ENCODE measurements at places on chromosomes 7 and 10. TPM values are rescaled to one million over a fixed set of nuclear protein-coding genes. Genes with fewer than 3 reads are reported as not detected.

The HDAC9 gene
- 0.25 TPM for total RNA-seq

The HABP2 gene
- 0.10 TPM for total RNA-seq

The HMX2 gene
- 0.23 TPM for total RNA-seq

The NYAP1 gene
- total RNA-seq = 5.6 TPM

The FANK1 gene
- 2.2 TPM for total RNA-seq

The CTAGE6 gene
- total RNA-seq = not detected

The AQP1 gene
- 0.67 TPM for total RNA-seq

The ATG9B gene
- 0.39 TPM for total RNA-seq

Data from A549 treated with Mapracorat at 1 μM for 4 hours (cell line).